ENCODE measurements at places on chromosomes 2 and 18.

GRCh38 chr2:215664847-215665525, 229.1 kb upstream of the FN1 start:
- DNase-seq, result no peak

DNA sequence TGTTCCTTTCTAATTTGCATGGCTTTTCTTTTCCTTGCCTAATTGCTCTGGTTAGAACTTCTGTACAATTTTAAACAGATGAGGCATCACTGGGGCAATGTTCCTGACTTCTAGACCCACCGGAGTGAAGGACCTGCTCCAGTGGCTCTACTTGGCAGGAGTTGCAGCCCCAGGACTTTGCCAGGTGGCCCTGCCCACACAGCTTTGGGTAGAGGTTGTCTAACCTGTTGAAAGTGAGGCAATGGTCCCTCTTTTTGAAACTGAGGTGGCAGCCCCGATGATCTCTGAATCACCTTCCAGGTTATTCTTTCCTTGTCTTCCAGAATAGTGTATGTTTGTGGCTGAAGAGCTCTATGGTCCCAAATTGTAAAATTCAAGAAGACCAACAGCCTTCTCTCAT, 29.9 kb upstream of the ZNF512 start:
- DNase-seq, result no peak

DNA sequence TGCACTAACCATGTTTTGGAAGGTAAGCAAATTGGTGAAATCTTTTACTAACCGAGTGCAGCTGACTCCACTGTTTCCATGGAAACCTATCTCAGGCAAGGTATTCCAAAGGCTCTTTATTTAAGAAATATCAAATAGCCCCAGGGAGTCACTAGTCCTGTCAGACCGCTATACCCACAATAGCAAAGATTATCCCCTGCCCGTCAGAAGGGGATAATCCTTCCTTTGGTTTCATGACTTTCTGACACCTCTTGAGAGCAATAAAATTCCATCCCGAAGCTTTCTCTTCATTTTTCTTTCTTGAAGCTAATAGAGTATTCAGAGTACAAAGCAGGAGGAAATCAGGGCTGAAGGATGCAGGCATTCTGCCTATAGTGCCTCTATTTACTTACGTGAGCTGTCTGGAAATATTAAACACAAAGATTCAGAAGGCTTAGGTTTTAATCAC, 34.7 kb upstream of the MAP2 start:
- DNase-seq, result no peak

DNA sequence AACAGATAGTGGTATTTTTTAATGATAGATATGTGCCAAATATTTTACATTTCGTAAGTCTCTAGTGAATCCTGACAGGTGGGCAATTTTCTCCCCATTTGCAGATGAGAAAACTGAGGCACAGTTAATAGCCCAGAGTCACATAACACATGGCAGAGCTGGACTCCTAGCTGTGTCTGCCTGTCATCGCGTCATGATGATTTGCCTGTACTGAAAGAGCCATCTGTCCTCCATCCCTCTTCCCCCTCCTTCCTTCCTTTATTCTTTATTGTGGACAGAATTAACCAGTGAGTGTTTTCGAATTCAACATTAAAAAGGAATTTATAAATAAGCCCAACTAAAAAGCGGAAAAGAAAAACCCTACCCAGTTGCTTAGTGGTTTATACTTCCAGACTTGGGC, 3.2 kb downstream of the DNAJB2 start:
- no peak for DNase-seq

DNA sequence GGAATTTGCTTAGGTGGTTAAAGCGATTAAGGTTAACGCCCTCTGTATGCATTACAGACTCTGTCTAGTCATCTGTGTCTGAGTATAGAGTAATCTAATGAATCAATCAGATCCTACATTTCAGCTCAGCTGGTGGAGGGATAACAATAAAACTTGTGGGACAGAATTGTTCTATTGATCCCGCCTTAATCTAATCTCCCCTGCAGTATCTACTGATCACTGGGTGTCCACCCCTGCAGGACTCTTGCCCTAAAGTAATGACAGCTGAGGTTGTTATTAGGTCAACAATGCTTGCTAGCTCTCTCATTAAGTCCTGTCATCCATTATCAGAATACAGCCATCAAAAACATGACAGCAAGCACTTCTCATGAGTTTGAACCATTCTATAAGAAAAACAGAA, 462.6 kb upstream of the TMEFF2 start:
- no peak for DNase-seq

DNA sequence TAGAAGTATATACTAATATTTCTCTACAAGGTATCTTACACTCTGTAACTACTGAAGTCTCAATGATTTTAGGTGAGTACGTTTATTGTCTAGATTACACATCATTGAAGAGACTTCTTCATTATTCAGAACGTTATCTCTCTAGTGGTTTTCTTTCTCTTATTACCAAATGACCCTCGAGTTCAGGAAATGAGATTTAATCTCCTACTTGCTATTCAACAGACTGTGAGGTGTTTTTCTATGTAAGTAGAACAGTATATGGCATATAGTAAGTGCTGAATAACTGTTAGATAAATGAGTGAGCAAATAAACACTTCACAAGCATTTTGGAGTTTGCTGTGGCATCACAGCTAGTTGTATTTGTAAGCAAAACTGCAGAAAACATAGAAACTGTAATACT, 947.2 kb upstream of the SLC39A10 start:
- DNase-seq, result no peak

- DNase-seq, result no peak
These were observed 417.9 kb downstream of the PID1 start for GRCh38 chr2:228853151-228853550.

GRCh38 chr2:62724886-62725711, 19.6 kb downstream of the EHBP1 start:
- no peak for DNase-seq

DNA sequence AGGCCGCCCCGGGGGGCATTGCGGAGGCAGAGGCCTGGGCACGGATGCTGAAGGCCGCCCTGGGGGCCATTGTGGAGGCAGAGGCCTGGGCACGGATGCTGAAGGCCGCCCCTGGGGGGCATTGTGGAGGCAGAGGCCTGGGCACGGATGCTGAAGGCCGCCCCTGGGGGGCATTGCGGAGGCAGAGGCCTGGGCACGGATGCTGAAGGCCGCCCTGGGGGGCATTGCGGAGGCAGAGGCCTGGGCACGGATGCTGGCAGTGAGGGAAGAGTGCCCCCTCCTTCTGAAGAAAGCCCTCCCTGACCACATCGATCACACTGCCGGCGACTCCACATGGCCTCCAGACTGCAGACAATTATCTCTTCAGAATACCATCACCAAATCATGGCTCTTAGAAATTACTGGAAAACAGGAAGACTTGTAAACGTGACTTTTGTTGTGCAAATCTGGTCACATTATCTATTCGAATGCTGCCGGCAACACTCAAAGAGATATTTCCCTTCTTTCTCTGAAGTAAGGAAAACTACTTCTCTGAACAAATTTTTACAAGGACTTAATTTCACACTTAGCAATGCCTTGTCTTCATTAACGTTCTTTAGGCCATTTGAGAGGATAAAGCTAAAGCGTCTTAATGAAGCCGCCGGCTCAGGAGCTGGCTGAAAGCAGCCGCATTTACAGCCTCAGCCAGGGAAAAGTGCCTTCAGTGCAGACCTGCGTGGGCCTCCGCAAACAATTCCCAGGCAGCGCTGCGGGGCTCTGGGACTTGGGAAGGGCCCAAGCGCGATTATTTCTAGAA, 18.1 kb upstream of the SNTG2 start:
- DNase-seq, result no peak

GRCh38 chr2:189046320-189046719, 72.1 kb downstream of the COL3A1 start:
- no peak for DNase-seq

- no peak for DNase-seq
These were observed 197.2 kb downstream of the MYO3B start for GRCh38 chr2:170375192-170375591.

- no peak for DNase-seq
These were observed 3.9 kb downstream of the INPP4A start for GRCh38 chr2:98448441-98449145.

DNA sequence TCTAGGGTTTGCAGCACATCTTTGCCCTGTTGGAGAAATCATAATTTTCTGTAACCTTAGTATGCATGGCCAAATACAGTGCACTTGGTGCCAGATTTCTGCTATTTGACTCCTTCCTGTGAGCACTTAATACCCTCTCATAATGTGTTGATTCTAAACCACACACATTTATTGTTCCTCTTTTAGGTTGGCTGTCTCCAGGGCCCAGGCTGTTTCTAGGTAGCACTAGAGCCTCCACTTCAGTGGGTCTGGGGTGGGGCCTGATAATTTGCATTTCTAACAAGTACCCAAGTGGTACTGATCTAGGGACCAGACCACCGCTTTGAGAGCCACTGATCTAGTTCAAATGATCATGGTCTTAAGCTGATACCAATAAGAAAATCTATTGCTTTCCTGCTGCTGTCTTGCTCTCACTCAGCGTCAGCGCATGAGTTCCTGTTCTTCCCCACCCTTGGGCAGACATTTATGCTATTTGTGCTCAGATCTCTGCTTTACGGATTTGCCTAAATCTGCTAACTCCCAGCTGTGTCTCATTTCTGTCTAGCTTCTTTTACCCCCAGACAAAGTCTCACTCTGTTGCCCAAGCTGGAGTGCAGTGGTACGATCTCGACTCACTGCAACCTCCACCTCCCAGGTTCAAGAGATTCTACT, 7.4 kb downstream of the PTRHD1 start:
- DNase-seq, result no peak

GRCh38 chr2:39181297-39181696, 60.4 kb upstream of the SOS1 start:
- no peak for DNase-seq

- no peak for DNase-seq
These were observed 35.2 kb downstream of the NPPC start for GRCh38 chr2:231890896-231891513.

- DNase-seq, result no peak
These were observed 150.1 kb downstream of the WDSUB1 start for GRCh38 chr2:159136391-159136790.

DNA sequence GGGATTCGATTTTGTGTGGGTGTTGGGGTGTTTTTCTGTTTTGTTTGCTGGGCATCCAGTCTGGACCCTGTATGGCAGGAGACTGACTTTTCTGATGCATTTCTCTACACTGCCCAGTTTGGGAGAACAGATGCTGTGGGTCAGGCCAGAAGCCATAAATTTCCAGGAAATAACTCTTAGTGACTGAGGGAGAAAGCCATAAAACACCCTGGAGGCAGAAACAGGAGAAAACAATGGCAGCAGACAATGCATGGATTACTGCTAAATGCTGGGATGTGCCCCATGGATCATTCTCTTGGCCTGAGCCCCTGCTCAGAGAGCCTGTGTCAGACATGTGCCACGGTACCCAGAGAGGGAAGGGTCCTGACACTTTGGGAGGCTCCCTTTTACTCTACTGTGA, 133.6 kb upstream of the CAPN13 start:
- no peak for DNase-seq

DNA sequence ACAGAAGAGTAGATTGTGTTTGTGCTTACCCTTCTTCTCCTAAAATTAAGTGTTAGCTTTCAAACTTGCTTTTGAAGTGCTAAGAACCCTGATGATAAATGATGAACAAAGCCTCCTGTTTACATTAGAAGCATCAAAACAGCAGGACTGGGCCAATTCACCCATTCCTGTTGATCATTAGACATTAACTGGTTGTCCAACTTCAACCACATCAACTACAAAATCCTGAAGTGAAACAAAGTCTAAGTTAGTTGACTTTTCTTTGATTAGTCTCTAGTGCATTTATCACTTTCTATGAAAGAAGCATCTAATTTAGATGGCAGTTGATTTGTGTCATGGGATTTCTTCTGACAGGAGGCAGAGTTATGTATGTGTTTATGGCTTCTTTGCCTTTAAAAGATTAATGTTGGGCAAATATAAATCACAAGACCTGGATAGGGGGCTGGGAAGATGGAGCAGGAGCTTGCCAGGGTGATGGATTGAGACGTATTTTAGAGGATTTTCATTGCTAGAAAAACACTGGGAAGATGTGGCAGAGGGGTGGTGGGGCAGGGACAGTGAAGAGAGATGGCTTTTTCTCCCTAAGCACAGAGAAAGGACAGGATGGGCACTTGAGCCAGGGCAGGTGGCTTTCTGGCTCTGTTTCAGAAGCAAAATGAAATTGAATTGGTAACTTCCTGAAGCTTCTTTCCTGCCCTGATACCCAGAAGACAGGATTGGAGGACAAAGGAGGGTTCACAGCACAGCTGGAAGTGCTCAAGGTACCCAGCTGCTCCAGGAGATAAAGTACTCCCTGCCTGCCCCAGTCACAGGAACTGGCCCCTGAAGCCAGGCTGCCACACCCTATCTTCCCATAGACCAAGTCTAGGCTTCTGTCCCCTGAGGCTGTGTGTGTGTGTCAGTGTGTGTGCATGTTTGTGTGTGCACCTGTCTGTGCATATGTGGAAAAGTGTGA, 20.5 kb downstream of the GYPC start:
- no peak for DNase-seq

DNA sequence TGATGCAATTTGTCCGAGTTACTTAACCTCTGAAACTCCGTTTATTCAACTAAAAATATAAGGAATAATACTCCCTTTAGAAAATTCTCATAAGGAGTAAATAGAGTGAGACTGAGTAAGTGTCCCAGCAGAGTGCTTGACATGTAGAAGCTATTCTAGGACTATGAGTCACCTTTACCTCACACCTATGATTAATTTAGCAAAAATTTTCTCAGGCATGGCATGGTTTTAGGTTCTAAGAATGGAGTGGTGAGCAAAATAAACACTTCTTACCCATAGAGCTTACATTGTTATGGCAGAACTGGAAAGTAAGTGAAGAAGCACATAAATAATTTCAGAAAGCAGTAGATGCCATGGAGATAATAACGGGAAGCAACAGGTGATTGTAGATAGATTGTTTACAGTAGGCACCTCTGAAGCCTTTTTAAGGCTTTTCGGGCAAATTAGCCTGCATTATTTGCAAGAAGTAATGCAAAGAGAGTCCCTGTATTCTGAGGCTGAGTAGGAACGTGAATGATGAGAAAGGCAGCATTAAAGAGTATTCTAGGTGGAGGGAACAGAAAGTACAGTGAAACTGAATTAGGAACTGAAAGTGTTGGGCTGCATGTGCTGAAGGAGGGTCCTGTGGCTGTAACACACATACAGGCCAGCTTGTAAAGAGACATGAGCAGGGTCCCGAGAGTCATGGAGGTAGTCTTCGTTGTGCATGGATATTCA, 209.2 kb downstream of the ZNF407 start:
- DNase-seq, result no peak

DNA sequence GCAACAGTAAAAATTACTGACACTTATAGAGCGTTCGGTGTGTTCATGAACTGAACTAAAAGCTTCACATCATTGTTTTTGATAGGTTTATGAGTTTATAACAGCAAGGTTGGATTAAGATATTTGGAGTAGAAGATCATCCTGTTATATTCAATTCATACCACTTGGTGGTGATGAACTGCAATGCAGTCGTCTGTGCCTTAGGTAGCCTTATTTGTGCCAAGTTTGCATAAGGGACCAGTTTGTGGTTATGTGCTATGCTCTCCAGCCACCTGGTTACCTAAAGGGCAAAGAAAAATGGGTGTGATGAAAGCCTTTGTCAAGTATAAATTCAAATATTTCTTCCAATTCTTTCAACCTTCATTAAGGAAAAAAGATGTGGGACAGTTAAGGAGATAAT, 150.9 kb upstream of the KCNH7 start:
- DNase-seq, result no peak

Data from activated CD4-positive, CD25-positive, alpha-beta regulatory T cell treated with anti-CD3 and anti-CD28 coated beads, Interleukin-2, amount 50 U/mL, for 16 hours (primary cell).